ENCODE measurements at places on chromosomes 6 and 20.
A peak's percentile ranks its signal among the peaks of the same experiment; 100 is the strongest.

GRCh38 chr20:25125636-25126035 is 43.7 kb upstream of the VSX1 start:
- no peaks in the 10 kb centered on the region for H3K27me3 ChIP-seq
- no peak overlapping the region for H3K4me3 ChIP-seq
- no peaks in the 10 kb centered on the region for H3K4me1 ChIP-seq
- DNase-seq, result no peak
- no peaks in the 10 kb centered on the region for H3K36me3 ChIP-seq
- no peak overlapping the region for H3K27ac ChIP-seq

- no peak overlapping the region for H3K4me3 ChIP-seq
- H3K27ac ChIP-seq, result no peak overlapping the region
- H3K4me1 ChIP-seq, result no peaks in the 10 kb centered on the region
These were observed 655.4 kb upstream of the PTCHD4 start for GRCh38 chr6:48766349-48766748.

DNA sequence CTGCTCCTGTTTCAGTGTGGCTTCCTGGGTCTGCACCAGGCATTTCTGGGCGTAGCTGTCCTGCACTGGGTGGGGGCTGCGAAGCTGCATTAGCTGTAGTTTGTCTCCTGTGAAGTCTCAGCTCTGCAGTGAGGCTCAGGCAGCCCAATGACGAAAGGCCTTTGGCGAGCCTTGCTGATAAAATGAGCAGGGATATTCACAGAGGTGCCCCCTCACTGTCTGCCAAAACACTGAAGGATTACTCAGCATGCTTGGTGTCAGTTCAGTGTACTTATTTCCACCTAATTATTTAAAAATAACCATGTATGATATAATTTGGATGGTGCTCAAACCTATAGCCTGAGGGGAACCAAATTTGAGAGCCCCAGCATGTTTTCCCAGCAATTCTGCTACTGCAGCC is 73.5 kb downstream of the ECT2L start:
- H3K4me1 ChIP-seq, result no peaks in the 10 kb centered on the region
- H3K27ac ChIP-seq, result no peak overlapping the region
- H3K27me3 ChIP-seq, result no peaks in the 10 kb centered on the region
- H3K36me3 ChIP-seq, result no peaks in the 10 kb centered on the region
- no peak overlapping the region for H3K4me3 ChIP-seq

DNA sequence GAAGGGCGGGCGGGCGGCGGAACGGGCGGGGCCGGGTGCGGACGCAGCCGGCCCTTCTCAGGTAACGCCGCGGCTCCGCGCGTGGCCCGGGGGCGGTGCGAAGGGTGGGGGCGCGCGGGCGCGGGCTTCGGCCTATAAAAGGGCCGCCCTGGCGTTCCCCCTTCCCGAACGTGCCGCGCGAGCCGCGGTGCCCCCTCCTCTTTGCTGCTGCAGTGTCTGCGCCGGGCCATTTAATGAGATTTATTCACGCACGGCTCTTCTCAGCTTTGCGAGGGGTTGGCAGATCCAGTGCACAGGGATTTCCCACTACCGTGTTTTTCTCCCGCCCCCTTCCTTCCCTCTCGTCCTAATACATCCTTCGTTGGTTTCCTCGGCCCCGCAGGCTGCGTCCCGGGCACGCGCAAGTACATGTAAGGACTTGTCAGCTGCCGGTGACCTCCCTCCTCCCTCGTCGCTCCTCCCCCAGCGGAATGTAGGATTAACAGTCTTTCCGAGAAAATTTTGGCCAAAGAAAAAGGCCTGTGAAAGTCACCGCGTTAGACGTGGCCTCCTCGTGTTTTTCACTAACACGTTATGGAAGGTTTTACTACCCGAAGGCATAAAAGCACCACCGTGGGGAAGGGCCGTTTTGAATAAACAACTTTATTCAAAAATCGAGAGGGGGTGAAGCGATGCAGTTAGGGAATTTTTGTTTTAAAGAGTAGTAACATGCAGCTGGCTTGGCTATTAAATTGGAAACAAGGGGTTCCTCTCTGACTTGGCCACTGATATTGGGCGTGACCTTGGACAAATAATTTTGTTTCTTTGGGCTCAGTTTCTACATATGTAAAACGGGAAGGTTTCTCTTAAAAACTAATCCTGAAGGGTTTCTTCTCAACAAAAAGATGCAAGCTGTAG is 966 bp upstream of the REV3L start:
- peak overlapping the region; percentile 89 for H3K4me3 ChIP-seq
- no peaks in the 10 kb centered on the region for H3K4me1 ChIP-seq
- peak; percentile 84 for DNase-seq
- H3K27me3 ChIP-seq, result no peaks in the 10 kb centered on the region

GRCh38 chr6:38154731-38155130 is 335.2 kb downstream of the ZFAND3 start:
- no peaks in the 10 kb centered on the region for H3K36me3 ChIP-seq
- DNase-seq, result no peak
- no peaks in the 10 kb centered on the region for H3K4me1 ChIP-seq
- H3K4me3 ChIP-seq, result no peak overlapping the region
- H3K27ac ChIP-seq, result no peak overlapping the region
- no peaks in the 10 kb centered on the region for H3K27me3 ChIP-seq

- no peak overlapping the region for H3K27ac ChIP-seq
- H3K4me1 ChIP-seq, result no peaks in the 10 kb centered on the region
- no peaks in the 10 kb centered on the region for H3K27me3 ChIP-seq
- H3K4me3 ChIP-seq, result no peak overlapping the region
- DNase-seq, result no peak
These were observed 39.2 kb downstream of the SAMD3 start for GRCh38 chr6:130183271-130184222.

DNA sequence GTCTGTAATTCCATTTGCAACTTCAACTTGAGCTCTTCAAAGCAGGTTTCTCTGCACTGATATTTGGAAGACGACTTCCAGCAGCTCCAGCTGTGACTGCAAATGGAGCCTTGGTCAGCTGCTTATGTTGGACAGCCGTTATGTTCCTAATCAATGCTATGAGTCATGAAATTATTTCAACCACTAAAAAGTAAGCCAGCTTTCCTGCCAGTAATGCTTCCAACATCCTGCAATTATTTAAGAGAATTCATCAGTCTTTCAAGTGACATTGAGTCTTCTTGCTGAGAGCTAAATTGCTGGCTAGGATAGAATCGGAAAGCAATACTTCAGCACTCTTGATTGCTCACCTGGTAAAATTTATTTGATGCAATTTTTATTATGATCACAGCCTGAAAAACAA is 375.7 kb downstream of the MMUT start:
- no peaks in the 10 kb centered on the region for H3K36me3 ChIP-seq
- H3K27ac ChIP-seq, result no peak overlapping the region
